ENCODE measurements at places on chromosomes 5 and 9. TPM values are rescaled to one million over a fixed set of nuclear protein-coding genes. Genes with fewer than 3 reads are reported as not detected.

GRCh38 chr9:105967248-105967647 lies 272.9 kb downstream of the TMEM38B start:
- DNase-seq = no peak

DNA sequence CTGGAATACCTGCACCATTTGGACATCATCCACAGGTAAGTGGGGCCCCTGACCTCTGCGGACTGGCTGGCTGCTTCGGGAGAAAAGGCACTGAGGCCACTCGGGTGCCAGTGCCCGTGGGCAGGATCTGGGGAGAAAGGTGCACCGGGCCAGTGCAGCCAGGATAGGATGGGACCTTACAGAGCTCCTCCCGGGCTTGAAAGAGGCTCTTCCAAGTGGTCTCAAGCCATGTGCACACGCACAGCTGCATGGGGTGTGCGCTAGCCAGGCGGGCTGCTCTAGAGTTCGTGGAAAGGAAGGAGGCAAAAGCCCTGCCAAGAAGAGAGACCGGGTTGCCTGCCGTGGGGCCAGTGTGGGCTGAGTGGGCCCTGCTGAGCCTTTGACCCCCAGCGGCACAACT lies 13.4 kb downstream of the STKLD1 start:
- DNase-seq = no peak

- peak; percentile 73 for DNase-seq
Measured at GRCh38 chr9:68872026-68872501, 141.8 kb downstream of the PRKACG start.

- no peak for DNase-seq
Measured at GRCh38 chr9:89622933-89623861, 18.4 kb downstream of the GADD45G start.

GRCh38 chr5:98635656-98636055 lies 137.8 kb upstream of the RGMB start:
- no peak for DNase-seq

DNA sequence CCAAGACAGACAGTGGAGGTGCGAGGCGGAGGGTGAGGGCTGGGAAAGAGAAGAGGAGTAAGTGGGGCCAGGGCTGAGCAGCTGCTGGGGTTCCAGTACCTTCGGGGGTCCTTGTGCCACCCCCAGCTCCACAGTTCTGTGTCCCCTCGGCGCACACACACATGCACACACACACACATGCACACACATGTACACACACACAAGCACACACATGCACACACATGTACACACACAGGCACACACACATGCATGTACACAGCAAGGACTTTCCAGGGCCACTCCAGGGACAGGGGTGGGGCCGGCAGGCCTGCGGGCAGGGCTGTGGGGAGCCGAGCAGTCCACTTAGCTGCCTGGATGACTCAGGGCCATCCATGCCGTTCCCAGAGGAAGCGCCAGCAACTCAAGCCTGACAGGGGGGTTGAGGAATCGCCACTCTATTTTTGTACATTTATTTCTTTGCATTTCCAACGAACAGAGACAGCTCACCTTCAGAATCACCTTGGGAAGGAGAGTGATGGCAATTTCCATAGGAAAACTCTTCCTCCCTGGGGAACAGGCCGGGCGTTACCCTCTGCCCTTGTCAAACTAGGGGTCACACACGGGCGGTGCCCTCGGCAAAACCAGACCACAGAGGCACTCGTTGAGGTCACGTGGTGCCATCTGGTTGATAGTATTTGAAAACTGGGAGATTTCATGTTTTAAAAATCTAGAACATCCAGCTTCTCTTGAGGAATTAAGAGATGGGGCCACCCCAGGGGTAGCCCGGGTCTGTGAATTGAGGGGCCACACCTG lies 135.7 kb downstream of the ADAMTS2 start:
- DNase-seq = no peak

GRCh38 chr9:27033815-27034403 lies 28.4 kb upstream of the LRRC19 start:
- no peak for DNase-seq

GABRB2 gene
- 2.5 TPM for total RNA-seq

IFNK gene
- total RNA-seq = not detected

OSMR gene
- 32.2 TPM for total RNA-seq

ANKRD18B gene
- total RNA-seq = not detected

Measured in breast epithelium (tissue), 4 donors.